ENCODE measurements at places on chromosomes 3 and 15. TPM values are rescaled to one million over a fixed set of nuclear protein-coding genes. Genes with fewer than 3 reads are reported as not detected.

DNA sequence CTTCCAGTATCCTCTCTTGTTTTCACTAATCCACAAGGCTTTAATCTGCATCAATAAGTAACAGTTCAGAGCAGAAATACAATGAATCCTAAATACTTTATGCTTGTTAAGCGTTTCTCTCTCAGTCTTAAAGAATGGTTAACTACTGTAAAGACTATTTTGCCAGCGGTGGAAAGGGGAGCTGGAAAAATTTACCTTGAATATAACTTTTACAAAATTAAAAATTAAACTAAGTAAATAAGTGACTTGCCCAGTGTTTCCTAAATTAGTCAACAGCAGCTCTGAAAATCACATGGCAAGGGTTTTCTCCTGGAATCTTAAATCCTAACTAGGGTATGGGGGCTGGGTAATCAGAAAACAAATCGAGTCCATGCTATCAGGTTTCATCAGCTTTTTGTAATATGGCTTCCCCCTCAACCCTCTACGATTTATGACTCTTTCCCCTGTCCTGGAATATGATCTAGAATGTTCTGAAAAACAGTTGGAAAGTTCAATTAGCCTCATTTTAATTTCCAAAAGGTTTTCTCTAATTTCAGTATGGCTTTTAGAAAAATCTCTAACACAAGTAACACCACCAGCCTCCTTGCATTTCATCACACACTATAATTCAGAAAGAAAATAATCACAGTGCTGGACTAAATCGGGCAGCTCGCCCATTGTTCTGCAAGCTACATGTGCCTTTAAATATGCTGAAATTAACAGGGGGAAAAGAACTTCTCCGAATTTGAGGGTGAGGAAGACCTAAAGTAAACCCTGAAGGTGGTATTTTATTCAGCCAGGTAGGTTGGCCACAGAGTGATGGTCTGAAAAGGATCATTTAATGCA lies 133.5 kb downstream of the ADAMTS9 start:
- DNase-seq: no peak

CCDC54 gene
- total RNA-seq: not detected

DNA sequence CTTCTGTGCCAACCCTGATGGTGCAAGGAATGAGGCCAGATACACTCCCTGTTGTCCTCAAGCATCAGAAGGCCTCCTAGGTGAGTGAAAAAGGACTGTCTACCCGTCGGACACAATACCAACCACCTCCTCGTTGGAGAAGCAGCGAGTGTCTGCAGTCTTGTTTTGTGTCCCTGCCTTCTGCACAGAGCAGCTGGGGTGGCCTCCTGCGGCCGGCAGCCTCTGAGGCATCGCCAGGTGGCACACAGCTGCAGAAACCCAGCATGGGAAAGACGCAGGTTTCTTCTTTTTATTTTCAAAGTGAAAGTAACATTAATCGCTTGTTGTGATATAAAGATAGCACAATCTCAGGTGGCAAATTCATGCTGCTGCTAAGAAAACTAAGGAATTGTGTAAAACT lies 509.9 kb downstream of the OCA2 start:
- no peak for DNase-seq

THAP10 gene
- 2.0 TPM for total RNA-seq

DNA sequence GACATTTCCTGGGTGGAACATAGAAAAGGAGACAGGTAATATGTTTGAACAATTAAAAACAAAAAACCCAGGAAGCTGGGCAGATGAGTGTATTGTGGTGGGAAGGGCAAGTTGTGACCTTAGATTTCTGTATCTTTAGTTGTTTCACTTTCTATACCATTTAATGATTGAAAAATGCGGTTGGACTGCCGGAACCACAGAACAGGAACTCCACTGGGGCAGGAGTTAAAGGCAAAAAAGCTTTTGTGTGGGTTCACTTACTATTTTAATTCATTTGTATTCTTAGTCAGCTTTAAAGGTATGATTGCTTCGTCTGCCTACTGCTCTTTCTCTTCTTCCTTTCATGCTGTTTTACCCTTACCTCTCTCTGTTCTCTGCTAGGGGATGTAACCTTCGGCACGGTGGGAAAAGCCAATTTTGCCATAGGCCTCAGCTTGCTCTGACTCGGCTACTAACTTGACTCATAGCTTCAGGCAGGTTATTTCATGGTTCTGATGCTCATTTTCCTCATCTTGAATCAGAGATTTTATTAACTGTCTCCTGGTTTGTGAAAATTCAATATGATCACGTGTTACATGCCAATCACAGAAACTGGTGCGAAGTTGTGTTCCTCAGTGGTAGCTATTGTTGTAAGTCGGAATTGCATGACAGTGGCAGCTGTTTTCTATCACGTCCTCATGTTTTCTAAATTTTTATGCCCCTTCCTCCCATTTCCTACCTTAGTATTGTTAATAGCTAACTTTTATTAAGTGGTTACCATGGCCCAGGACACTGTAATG lies 1.6 kb upstream of the MCTP2 start:
- DNase-seq: no peak

GRCh38 chr3:112514527-112515128 lies 15.4 kb upstream of the BTLA start:
- DNase-seq: no peak

DZIP1L gene
- total RNA-seq: 4.6 TPM

COPB2 gene
- 185 TPM for total RNA-seq

- DNase-seq: no peak
These were observed 7.9 kb downstream of the ANP32A start for GRCh38 chr15:68812597-68813431.

SMCO1 gene
- not detected for total RNA-seq

SLC6A20 gene
- not detected for total RNA-seq

- DNase-seq: no peak
These were observed 24.4 kb upstream of the RAP2B start for GRCh38 chr3:153137626-153138025.

CASR gene
- not detected for total RNA-seq

DNA sequence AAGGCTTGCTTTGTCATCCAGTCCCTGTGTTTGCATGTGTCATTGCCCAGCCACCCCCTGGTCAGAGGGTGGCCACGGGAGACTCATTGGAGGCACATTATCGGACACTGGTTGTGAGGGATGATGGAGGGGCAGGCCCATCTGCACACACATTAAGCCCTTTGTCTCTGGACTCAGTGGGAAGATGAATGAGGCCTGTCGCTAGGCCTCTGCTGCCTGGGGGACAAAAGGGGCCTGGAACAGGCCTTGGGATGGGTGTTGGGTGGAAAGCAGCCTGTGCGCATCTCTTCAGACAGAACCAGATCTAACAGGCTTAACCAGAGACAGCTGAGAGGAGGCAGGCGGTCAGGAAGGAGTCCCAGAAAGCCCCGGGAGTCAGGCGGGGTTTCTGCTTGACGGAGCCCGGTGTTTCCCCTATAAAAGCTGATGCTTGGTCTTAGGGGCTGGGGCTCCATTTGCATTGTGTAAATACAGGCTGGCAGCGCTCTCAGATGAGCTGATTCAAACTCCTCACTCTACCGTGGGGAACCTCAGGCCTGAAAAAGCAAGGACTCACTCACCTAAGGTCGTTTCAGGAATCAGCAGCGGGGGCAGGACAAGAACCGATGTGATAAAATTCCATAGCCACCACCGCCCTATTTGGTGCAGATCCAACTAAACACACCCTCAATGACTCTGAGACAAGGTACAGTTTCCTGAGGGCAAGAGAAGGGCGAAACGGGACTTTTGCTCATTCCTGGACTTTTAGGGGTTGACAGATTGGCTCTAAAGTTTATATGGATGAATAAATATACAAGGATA lies 17.1 kb upstream of the SKIC8 start:
- no peak for DNase-seq

DNA sequence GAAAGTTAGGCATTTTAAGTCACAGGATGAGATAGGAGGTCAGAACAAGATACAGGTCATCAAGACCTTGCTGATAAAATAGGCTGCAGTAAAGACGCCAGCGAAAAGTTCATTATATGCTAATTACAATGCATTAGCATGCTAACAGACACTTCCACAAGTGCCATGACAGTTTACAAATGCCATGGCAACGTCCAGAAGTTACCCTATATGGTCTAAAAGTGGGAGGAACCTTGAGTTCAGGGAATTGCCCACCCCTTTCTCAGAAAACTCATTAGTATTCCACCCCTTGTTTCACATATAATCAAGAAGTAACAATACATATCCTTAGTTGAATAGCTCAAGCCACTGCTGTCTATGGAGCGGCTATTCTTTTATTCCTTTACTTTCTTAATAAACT lies 92.7 kb upstream of the PLXND1 start:
- no peak for DNase-seq

MNS1 gene
- 0.74 TPM for total RNA-seq

PRICKLE2 gene
- total RNA-seq: 2.5 TPM

- no peak for DNase-seq
These were observed 48.0 kb downstream of the EEFSEC start for GRCh38 chr3:128201158-128201755.

- DNase-seq: no peak
These were observed 51.5 kb upstream of the MYZAP start for GRCh38 chr15:57540211-57540610.

- DNase-seq: peak; percentile 14
These were observed 43.7 kb downstream of the STAG1 start for GRCh38 chr3:136708333-136708985.

GRCh38 chr3:89521328-89521727 lies 413.9 kb downstream of the EPHA3 start:
- DNase-seq: no peak

- DNase-seq: no peak
These were observed 411.5 kb upstream of the MCTP2 start for GRCh38 chr15:93819826-93820225.

FAM81A gene
- total RNA-seq: not detected

Data from dermis blood vessel endothelial cell (primary cell).